ENCODE measurements at places on chromosomes 1 and 21. TPM values are rescaled to one million over a fixed set of nuclear protein-coding genes. Genes with fewer than 3 reads are reported as not detected.

The GPATCH2 gene
- 8.6 TPM for total RNA-seq

The BTBD8 gene
- 2.4 TPM for total RNA-seq

The VSIG8 gene
- not detected for total RNA-seq

DNA sequence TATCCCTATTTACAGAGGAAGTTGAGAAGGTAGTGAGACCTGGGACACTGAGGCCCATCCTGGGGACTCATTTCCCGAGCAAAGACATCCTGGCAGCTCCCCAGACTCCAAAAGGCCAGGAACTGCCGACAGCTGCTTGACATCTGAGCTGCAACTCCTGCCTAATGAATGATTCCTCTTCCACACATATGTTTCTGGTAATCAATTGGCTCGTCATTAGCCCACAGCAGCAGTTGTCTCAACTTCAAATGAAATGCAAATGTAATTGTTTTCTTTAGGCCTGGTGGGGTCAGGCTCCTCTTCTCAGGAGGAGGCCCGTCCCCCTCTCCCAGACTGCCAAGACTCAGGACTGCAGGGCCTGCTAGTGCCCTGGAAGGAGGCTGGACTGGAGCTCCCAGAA, 61.8 kb upstream of the DISP3 start:
- no peak overlapping the region for H3K4me3 ChIP-seq
- no peak overlapping the region for H3K27ac ChIP-seq
- no peak for DNase-seq
- no peaks in the 10 kb centered on the region for H3K36me3 ChIP-seq
- no peaks in the 10 kb centered on the region for H3K4me1 ChIP-seq
- peaks cover 29% of the 10 kb centered on the region for H3K27me3 ChIP-seq

DNA sequence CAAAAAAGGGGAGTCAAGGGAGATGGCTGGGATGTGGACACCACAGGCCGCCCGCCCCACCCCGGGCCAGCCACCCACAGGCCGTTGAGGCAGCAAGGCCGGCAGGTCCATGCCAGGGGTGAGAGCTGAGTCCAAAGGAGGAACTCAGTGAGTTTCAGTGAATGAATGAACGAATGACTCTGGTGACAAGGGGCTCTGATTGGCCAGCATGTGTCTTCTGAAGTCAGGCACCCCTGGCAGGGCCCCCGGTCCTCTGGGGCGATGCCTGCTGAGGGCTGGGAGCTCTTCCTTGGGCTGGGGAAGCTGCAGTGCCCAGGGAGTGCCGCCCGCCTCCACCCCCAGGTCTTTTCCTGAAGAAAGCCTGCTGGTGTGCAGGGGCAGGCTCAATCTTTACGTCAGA, 236.1 kb upstream of the VAMP3 start:
- no peak overlapping the region for H3K27ac ChIP-seq
- H3K27me3 ChIP-seq = no peaks in the 10 kb centered on the region
- H3K4me3 ChIP-seq = no peak overlapping the region
- DNase-seq = no peak

DNA sequence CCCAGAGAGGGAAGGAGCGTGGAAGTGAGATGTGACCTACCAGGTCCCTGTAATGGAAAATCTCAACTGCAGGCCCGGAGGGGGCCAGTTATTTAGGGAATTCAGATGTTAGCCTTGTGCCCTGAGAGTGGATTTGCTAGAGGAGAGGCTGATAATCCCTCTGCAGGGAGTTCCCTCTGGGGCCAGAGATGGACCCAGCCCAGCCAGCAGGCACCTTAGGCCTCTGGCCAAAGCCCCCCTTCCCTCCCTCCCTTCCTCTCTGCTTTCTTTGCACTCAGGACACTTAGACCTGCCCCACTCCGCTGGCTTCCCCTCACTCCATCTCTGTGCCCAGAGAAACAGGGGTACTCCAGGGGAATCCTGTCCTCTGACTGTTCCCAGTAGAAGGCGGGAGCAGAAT, 1.5 kb upstream of the ATP1A2 start:
- no peak overlapping the region for H3K4me3 ChIP-seq
- no peak for DNase-seq

GRCh38 chr1:226870026-226870400, 403 bp upstream of the PSEN2 start:
- H3K27ac ChIP-seq = no peak overlapping the region
- H3K4me3 ChIP-seq = peak overlapping the region; percentile 69
- H3K36me3 ChIP-seq = no peaks in the 10 kb centered on the region
- peaks cover 20% of the 10 kb centered on the region for H3K4me1 ChIP-seq
- no peak for DNase-seq

DNA sequence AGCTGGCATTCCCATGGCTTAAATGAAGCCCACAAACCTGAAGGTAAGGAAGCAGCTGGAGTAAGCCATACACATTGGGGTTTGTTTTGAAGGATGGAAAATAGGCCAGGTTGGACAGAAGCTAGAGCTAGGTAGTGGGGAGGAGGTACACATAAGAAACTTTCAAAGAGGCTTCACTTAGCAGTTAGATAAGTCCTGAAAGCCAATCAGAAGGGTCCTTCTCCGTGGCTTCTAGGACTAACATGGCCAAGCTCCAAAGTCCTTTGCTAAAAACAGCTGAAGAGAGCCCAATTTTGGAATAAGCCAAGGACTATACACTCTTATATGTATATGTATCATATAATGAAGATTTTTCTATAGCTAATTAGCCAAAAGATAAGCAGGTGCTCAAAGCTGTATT, 1.8 kb downstream of the EYA3 start:
- H3K36me3 ChIP-seq = no peaks in the 10 kb centered on the region
- H3K27ac ChIP-seq = no peak overlapping the region
- no peak for DNase-seq
- peaks cover 40% of the 10 kb centered on the region for H3K4me1 ChIP-seq
- no peaks in the 10 kb centered on the region for H3K27me3 ChIP-seq

Measured in activated CD8-positive, alpha-beta memory T cell treated with anti-CD3 and anti-CD28 coated beads, Interleukin-2, amount 10 ng/mL, durations not matched to agents 7 days and 5 days (primary cell).